ENCODE measurements at places on chromosomes 13 and 19.

GRCh38 chr19:1563251-1563650 is 4.9 kb downstream of the MEX3D start:
- DNase-seq = no peak

DNA sequence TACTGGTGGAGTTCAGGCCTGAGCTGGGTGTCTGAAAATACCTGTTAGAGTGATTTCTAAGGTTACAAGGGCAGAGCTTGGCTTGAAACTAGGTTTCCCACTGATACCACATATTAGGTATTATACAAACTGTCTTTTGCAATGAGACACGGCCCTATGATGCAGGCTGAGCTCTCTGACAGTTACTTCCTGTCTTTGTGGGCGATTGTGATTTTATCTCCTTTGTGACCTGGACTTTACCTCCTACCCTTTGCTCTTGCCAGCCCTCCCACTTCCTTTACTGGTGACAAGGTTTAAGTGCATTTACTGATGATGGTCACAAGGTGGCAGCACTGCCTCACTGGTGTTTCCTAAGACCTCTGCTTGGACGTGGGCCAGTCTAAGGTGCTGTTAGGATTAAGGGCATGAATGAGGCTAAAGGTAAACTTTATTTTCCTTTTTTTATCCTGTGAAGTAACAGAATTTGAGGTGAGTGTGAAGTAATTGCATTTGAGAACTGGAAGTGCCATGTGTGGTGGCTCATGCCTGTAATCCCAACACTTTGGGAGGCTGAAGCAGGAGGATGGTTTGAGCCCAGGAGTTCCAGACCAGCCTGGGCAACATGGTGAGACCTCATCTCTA is 7.7 kb upstream of the CXCL17 start:
- peak; percentile 56 for DNase-seq

DNA sequence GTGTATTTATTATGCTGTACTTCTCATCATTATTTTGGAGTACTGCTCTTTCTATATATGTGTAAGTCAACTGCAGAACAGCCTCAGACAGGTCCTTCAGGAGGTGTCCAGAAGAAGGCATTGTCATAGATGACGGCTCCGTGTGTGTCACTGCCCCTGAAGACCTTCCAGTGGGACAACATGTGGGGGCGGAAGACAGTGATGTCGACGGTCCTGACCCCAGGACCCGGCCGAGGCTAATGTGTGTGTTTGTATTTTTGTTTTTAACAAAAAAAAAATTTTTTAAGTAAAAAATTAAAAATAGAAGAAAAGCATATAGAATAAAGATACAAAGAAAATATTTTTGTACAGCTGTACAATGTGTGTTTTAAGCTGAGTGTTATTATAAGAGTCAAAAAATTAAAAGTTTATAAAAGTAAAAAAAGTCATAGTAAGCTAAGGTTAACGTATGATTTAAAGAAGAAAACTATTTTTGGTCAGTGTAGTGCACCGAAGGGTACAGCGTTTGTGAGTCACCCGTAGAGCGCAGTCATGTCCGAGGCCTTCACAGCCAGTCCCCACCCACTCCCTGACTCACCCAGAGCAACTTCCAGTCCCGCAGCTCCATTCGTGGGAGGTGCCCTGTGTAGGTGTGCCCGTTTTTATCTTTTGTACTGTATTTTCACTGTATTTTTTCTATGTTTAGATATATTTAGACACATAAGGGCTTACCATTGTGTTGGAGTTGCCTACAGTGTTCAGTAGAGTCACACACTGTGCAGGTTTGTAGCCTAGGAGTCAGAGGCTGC is 42.2 kb upstream of the SPACA7 start:
- no peak for DNase-seq

DNA sequence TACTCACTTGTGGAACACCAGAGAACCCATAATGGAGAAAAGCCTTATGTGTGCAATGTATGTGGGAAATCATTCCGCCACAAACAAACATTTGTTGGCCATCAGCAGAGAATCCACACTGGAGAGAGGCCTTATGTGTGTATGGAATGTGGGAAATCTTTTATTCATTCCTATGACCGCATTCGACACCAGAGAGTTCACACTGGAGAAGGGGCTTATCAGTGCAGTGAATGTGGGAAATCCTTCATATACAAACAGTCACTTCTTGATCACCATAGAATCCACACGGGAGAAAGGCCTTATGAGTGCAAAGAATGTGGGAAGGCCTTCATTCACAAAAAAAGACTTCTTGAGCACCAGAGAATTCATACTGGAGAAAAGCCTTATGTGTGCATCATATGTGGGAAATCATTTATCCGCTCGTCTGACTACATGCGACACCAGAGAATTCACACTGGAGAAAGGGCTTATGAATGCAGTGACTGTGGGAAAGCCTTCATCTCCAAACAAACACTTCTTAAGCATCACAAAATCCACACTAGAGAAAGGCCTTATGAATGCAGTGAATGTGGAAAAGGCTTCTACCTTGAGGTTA is 10.9 kb downstream of the ZNF549 start:
- DNase-seq = no peak

DNA sequence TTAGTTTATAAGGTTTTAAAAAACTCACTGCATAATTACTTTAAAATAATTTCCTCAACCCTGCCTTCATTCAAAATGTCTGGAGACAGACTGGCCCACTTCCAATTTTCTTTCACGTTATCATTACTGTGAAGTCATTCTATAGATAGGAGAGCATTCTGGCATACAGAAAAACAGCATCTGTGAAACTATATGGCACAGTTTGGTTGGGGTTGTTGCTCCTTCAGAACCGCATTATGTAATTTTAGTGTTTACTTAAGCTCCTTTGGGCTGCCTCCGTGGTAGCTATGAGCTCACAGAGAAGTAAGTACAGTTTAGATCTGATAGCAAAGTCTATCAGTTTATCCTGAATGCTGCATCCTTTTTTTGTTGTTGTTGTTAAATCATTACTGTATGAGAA is 104.3 kb downstream of the KCNRG start:
- DNase-seq = no peak

GRCh38 chr19:41928754-41929535 is 696 bp upstream of the ERFL start:
- DNase-seq = no peak

DNA sequence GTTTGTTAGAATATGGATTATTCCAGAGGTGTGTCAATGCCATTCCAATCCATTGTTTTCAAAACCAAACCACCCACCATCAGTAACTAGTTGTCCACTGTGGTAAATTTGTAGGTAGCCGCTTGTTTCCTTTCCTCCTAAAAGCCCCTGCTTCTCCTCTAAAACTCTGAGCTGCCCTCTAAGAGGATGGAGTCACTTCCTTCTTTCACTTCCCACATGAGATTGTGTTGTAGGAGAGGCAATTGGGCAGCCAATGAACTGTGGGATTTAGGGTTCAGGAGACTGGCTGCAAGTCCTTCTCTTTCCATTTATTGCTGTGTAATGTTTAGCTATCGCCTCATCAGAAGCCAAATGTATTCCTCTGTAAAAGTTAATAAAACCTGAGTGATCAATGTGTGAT is 49.9 kb upstream of the RFXAP start:
- DNase-seq = no peak

- no peak for DNase-seq
Measured at GRCh38 chr13:69315039-69315438, 792.6 kb upstream of the ATXN8OS start.

- no peak for DNase-seq
Measured at GRCh38 chr19:2193807-2194206, 30.1 kb downstream of the DOT1L start.

GRCh38 chr13:104868806-104869205 is 1666.7 kb downstream of the EFNB2 start:
- no peak for DNase-seq

Measured in stimulated activated CD8-positive, alpha-beta memory T cell treated with anti-CD3 and anti-CD28 coated beads, Interleukin-15, amount 100 ng/mL, for 48 hours (primary cell).